Smooth muscle cell of trachea (primary cell): ENCODE measurements at places on chromosomes 3 and 15. TPM values are rescaled to one million over a fixed set of nuclear protein-coding genes. Genes with fewer than 3 reads are reported as not detected.

Gene DUOXA2
- not detected in 2 replicates for total RNA-seq

Gene GOLGA8N
- total RNA-seq, result 5.2 and 13.7 TPM in 2 replicates

Gene PLA2G4F
- total RNA-seq, result under 0.01 TPM in 1 of 2 replicates, not detected in the other

Gene WNT5A
- total RNA-seq, result 3.6 and 5.3 TPM in 2 replicates

Gene TRPM1
- total RNA-seq, result not detected in 2 replicates

Gene CKMT1B
- total RNA-seq, result not detected in 2 replicates

Gene ALDH1A3
- total RNA-seq, result 53.5 and 71.5 TPM in 2 replicates

Gene AP3B2
- total RNA-seq, result 0.15 and 1.5 TPM in 2 replicates

Gene KNSTRN
- 12.9 and 81.2 TPM in 2 replicates for total RNA-seq

Gene ARL6IP5
- 163 and 218 TPM in 2 replicates for total RNA-seq

Gene SOX14
- total RNA-seq, result not detected in 2 replicates

Gene C3orf85
- not detected in 2 replicates for total RNA-seq

Gene HTR3E
- total RNA-seq, result not detected in 2 replicates

Gene ABCC5
- total RNA-seq, result 18.6 and 21.0 TPM in 2 replicates

Gene HIGD2B
- 0.15 TPM in 1 of 2 replicates, not detected in the other for total RNA-seq

Gene UBE2E2
- total RNA-seq, result 51.8 and 128 TPM in 2 replicates

Gene CLRN1
- total RNA-seq, result not detected in 2 replicates

Gene LSAMP
- 7.1 and 12.2 TPM in 2 replicates for total RNA-seq

Gene THSD4
- total RNA-seq, result 31.3 and 52.6 TPM in 2 replicates

Gene CCDC54
- not detected in 2 replicates for total RNA-seq

Gene LRRC15
- total RNA-seq, result 0.73 and 1.7 TPM in 2 replicates

Gene CPLX3
- total RNA-seq, result not detected in 2 replicates

Gene LRRC2
- under 0.01 and 0.99 TPM in 2 replicates for total RNA-seq

Gene AADAC
- 0.33 TPM in 1 of 2 replicates, not detected in the other for total RNA-seq

Gene UBA7
- total RNA-seq, result 46.7 and 92.1 TPM in 2 replicates

Gene BNC1
- 6.1 and 7.9 TPM in 2 replicates for total RNA-seq

Gene NLGN1
- 1.0 and 3.3 TPM in 2 replicates for total RNA-seq

Gene MEIS2
- 51.1 and 60.0 TPM in 2 replicates for total RNA-seq

Gene CDHR4
- 0.33 TPM in 1 of 2 replicates, not detected in the other for total RNA-seq

Gene RAB8B
- 123 and 209 TPM in 2 replicates for total RNA-seq

Gene TEX264
- total RNA-seq, result 48.6 and 84.4 TPM in 2 replicates

Gene PODXL2
- total RNA-seq, result 1.0 and 1.8 TPM in 2 replicates

Gene HYAL1
- 4.2 and 6.1 TPM in 2 replicates for total RNA-seq

Gene CPNE4
- not detected in 2 replicates for total RNA-seq

Gene CHRD
- 0.73 and 2.6 TPM in 2 replicates for total RNA-seq

Gene MRAS
- 20.1 and 52.4 TPM in 2 replicates for total RNA-seq

Gene SLC9A9
- 46.1 and 59.9 TPM in 2 replicates for total RNA-seq

Gene PDZRN3
- total RNA-seq, result 51.2 and 78.2 TPM in 2 replicates

Gene APOD
- total RNA-seq, result 1.6 and 2.8 TPM in 2 replicates

Gene PLD1
- total RNA-seq, result 17.6 and 24.1 TPM in 2 replicates

Gene MESP1
- 0.29 and 0.50 TPM in 2 replicates for total RNA-seq

Gene IQCH
- 4.5 and 8.7 TPM in 2 replicates for total RNA-seq

Gene FILIP1L
- total RNA-seq, result 19.5 and 26.5 TPM in 2 replicates

Gene CADPS
- 3.8 and 7.4 TPM in 2 replicates for total RNA-seq

Gene CCR1
- 4.5 and 7.6 TPM in 2 replicates for total RNA-seq

Gene PLSCR5
- not detected in 2 replicates for total RNA-seq

Gene AHSG
- total RNA-seq, result not detected in 2 replicates

Gene CA12
- total RNA-seq, result 94.0 and 255 TPM in 2 replicates

Gene RLBP1
- not detected in 2 replicates for total RNA-seq
